ENCODE measurements at places on chromosomes 2 and 18. TPM values are rescaled to one million over a fixed set of nuclear protein-coding genes. Genes with fewer than 3 reads are reported as not detected.

GRCh38 chr2:37689751-37690150 lies 18.3 kb upstream of the CDC42EP3 start:
- DNase-seq, result no peak

- no peak for DNase-seq
These were observed 133.2 kb upstream of the ID2 start for GRCh38 chr2:8548619-8549150.

DNA sequence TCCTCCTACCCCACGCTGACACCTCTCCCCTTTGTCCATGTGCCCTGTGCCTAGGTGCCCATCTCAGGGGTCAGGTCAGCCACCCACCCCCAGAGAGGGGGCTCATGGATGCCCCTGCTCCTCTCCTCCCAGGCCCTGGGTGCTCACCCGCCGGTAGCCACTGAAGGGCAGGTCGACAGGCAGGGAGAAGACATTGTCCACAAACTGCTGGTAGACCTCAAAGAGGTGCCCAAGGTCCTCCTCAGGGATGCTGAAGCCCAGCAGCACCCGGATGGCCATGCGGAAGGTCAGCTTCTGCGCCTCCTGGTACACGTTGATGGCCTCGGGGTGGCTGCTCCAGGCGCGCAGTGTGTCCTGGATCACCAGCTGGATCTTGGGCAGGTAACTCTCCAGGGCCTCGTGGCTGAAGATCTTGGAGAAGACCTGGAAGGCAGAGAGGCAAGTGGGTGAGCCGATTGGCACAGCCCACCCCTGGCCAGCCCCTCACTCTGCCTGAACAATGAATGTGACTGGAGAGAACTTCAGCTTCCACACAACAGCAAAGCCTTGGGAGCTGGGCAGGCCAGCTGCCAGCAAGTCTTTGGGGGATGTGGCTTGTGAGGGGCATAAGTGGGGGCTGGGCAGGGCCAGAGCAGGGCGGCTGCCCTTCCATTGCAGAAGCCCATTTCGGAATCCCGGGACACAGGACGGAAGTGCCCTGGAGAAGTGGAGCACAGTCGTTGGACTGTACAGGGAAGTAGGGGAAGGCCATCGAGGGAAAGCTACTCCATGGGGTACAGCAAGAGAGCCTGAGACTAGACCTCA lies 12.5 kb downstream of the CYP26B1 start:
- DNase-seq, result no peak

DNA sequence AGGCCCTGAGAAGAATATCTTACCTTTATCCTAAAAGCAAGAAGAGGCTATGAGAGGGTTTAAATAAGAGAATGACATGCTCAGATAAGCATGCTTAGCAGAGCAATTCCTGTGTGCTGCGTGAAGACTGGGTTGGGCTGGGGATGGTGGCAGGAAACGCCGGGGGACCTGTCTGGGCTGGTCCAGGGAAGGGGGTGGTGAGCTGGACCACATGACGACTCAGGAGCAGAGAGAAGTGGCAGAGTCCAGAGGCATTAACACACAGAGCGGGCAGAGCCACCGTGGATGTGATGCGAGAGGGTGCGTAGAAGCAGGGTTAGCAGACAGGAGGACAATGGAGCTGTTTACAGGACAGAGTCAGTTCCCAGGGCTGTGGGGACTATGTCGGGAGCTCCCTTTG lies 84.5 kb downstream of the ZBTB7C start:
- DNase-seq, result no peak

DNA sequence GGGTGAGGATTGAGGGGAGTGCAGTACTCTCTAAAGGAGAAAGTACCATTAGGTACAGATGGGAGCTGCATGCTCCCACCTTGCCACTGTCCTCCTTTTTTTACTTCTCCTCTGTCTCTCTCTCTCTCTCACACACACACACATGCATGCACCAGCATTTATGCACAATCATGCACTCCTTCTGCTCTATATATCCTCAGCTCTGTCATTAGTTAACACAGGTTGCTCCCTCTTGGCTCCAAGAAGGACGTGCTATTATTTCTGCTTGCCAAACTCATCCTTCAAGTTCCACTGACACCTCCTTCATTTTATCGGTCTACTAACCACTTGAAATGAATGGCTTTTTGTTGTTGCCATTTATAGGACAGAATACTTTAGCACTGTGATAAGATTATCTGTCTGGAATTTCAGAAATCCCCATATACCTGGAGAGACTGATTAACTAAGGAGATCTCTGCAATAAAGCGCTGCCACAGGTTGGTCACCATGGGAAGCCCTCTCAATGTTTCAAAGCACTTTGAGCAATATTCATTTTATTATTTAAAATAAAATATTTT lies 178.5 kb upstream of the TRIB2 start:
- peak; percentile 22 for DNase-seq

DNA sequence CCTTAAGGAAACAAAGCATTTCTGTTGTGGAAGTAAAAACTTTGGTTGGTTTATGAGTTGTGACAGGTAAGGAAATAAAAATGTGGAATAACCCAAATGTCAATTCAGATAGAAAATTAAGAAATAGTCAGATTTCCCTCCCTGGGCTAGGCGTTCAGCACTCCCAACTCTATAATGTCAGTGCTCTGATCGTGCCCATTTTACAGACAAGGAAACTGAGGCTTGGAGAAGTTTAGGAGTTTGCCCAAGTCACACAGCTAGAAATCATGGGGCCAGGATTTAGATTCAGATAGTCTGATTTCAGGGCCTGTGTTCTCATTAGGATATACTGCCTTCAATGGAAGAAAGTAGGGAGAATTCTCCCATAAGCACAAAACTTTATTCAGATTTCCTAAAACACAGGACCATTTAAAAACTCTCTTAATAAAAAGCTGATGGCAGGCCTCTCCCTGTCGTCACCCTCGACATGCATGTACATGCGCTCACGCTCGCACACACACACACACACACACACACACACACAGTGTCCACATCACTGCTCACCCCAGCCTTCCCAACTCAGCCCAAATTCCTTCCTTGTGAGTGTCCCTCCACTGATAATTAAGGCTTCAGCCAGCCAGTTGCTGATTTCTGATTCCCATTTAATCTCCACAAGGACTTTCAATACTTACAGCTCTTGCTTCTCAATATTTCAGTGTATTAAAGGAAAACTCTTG lies 49.1 kb upstream of the SLC14A2 start:
- peak; percentile 97 for DNase-seq

DNA sequence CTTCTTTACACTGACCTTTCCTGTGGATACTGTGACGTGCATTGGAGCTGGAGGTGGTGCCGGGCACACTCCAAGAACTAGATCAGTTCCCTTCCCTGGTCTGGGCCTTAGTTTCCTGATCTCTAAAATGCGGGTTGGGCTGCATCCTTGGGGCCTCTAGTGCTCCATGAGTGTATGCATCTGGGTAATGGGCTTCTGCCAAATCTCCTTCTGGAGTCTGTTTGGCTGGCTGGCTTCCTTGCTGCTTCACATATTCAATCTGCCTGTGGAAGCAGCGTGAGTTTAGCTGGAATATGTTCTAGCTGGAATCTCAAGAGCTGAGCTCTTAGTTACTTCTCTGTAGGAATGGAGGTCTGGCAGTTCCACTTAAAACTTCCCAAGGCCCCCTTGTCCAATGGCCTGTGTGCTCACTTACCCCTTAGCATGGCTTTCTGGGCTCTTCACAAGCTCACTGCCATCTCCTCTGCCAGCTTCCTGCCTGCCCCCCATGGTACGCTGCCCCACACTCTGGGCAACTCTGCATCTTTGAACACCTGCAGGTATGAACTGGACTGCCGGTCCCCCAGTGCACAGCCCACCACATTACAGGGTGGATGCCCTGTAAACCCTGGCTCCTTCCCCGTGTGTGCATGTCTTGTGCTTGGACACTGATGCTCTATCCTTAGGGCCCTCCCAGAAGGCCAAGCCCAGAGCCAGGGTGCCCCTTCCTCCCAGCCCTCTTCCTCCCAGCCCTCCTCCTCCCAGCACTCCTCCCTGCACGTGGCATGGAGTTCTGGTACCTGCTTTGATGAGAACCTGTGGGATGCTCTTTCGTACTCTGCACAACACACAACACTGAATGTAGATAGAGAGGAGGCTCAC lies 103.6 kb upstream of the SMAD2 start:
- no peak for DNase-seq

- DNase-seq, result no peak
These were observed 11.9 kb downstream of the ATG4B start for GRCh38 chr2:241649404-241649803.

The UGT1A3 gene
- not detected for total RNA-seq

The NT5C1B gene
- total RNA-seq, result not detected

The RAB11FIP5 gene
- total RNA-seq, result 35.0 TPM

The ACTG2 gene
- total RNA-seq, result 4.1 TPM

The GCKR gene
- total RNA-seq, result 0.26 TPM

The DNER gene
- 0.26 TPM for total RNA-seq

The IL18R1 gene
- total RNA-seq, result 5.4 TPM

The ZNF2 gene
- 11.8 TPM for total RNA-seq
